ENCODE measurements at places on chromosomes 4 and X.

GRCh38 chr4:85738721-85739120 is 263.8 kb downstream of the ARHGAP24 start:
- DNase-seq, result no peak

DNA sequence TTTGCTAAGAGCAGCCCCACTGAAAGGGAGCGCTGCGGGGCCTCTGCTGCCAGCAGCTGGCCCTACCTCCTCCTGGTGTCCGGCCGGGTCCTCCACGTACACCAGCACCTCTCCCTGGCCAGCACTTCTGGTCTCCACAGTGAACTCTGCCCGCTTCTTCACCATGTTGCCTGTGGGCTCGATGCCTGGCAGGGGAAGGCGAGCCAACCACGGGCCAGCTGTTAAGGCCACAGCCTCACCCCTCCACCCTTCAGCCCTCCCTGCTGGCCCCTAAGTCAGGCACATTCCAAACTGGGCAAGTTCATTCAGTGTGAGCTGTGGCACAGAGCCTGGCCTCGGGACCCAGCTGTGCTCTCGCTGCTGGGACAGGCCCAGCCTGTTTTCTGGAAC is 7.8 kb downstream of the FLNA start:
- no peak for DNase-seq

GRCh38 chr4:182975806-182976205 is 58.6 kb upstream of the DCTD start:
- DNase-seq, result peak; percentile 84

DNA sequence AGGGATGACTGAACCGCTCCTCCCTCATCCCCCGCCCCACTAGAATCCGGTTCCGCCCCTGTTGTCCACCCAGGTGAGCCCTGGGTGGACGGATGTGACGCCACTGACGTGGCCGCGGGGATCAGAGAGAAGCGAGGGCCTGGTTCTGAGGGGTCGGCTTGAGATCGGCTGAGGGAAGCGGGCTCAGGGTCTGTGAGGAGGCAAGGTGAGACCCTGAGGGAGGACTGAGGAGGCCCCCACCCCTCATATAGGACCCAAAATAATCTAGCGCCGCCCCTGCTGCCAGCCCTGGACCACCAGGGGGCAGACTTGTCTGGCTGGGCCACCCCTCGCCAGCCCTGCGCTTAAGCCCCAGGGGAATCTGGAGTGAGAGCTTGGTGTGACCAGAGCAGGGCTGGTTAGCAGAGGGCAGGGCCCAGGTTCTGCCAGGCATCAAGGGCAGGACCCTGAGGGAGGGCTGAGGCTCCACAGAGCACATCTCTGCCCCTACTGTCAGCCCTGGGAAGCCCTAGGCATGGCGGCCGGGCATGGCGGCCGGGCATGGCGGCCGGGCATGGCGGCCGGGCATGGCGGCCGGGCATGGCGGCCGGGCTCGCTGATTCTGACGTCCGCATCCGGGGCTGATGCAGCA is at the start of gene MAGEA8:
Gene MAGEA8, plus strand, starts transcription at position 103 of the 631 bp plus-strand sequence. CDS start 3,090 bp downstream, outside the sequence.
- DNase-seq, result no peak

DNA sequence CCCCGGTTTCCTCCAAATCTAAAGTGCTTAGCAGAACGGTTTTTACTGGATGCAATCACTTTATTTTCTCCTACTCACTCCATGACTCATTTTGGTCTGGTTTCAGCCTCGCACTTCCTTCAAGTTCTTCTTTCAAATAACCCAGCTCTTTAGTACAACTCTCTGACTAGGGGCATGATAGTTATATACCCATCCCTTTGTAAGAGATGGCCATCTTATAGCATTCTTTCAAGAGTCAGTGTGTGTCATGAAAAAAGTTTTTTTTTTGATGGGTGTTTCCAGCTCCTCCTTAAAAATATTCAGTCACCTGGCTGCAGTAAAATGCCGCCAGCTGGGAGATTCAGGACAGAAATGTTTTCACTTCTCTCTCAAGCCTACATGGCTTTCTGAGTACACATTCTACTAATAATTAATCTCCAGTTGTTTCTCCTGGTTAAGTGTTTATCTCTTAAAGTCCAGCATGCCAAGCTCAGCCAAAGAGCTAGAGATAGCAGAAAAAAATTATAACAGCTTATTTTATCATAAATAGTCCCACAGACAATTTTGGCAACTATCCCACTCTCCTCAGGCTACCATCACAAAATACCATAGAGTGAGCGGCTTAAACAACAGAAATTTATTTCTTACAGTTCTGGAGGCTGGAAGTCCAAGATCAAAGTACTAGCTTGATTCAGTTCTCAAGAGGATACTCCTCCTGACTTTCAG is 139.3 kb downstream of the GASK1B start:
- peak; percentile 77 for DNase-seq

DNA sequence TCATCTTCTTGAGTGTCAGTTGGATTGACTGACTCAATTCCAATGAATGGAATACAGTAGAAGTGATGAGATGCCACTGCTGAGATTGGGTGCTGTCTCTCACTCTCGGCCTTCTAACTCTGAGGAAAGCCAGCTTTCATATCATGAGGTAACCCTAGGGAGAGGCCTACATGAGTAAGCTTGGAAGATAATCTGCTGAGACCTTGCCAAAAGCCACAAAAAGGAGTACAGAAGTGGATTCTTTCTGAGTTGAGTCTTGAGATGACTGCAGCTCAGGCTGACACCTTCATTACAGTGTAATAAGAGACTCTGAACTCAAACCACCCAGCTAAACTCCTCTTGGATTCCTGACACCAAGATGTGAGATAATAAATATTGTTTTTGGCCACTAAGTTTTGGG is 537.4 kb upstream of the MAGEB18 start:
- DNase-seq, result peak; percentile 75

DNA sequence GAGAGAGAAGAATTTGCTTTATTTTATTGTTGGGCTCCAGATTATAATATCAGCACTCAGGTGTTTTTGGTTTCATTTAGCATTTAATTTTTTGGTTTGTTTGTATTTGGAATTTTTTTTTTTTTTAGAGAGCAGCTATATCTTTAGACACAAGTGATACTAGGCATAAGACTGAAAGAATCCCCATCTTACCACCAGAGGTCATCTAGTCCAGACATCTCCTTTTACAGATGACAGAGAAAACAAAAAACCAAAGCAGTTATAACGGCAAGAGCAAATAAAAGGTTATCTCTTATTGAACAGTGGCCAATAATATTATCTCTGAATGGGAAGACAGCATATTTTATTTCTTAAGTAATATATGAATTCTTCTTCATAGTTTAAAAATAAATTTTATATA is 22.8 kb downstream of the USP38 start:
- peak; percentile 52 for DNase-seq

DNA sequence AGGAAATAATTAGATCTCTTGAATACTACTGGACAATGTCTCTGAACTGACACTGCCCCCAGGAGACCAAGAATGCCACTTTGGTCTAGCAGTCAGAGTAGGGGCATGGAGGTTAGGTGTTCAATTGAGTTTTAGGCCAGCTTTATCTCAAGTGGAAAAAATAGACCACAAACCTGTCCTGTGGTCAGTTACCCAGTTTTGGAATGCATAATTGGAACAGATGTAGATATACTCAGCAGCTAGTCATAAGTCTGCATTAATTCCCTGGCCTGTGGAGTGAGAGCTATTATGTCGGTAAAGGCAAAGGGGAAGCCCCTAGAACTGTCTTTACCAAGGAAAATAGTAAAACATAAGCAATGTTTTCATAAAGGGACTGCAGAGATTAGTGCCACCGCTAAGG is 587.7 kb downstream of the GLUD2 start:
- no peak for DNase-seq

- peak; percentile 20 for DNase-seq
Measured at GRCh38 chrX:52425775-52426174, 57.0 kb downstream of the XAGE2 start.

- no peak for DNase-seq
Measured at GRCh38 chrX:17007134-17007768, 60.8 kb downstream of the REPS2 start.

DNA sequence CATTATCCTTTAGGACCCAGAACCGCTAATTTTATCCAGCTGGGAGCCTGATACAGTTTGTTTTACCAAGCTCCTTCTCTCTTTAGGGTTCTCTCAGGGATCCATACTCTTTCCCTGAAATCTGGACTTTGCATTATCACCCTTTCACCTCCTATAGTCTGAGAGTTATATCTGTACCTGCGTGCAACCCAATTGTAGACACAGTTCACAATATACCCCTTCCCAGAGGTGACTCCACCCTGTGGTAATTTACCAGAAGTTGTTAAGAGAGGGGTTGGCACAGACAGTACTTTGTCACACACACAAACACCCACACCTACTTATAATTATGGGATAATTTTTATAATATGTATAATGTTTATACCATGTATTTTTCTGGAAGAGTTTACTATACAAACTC is 275.8 kb upstream of the NR3C2 start:
- no peak for DNase-seq
